ENCODE measurements at places on chromosomes 1 and 21. TPM values are rescaled to one million over a fixed set of nuclear protein-coding genes. Genes with fewer than 3 reads are reported as not detected.

- no peak for DNase-seq
These were observed 54.2 kb downstream of the SLC2A1 start for GRCh38 chr1:42904434-42904833.

DNA sequence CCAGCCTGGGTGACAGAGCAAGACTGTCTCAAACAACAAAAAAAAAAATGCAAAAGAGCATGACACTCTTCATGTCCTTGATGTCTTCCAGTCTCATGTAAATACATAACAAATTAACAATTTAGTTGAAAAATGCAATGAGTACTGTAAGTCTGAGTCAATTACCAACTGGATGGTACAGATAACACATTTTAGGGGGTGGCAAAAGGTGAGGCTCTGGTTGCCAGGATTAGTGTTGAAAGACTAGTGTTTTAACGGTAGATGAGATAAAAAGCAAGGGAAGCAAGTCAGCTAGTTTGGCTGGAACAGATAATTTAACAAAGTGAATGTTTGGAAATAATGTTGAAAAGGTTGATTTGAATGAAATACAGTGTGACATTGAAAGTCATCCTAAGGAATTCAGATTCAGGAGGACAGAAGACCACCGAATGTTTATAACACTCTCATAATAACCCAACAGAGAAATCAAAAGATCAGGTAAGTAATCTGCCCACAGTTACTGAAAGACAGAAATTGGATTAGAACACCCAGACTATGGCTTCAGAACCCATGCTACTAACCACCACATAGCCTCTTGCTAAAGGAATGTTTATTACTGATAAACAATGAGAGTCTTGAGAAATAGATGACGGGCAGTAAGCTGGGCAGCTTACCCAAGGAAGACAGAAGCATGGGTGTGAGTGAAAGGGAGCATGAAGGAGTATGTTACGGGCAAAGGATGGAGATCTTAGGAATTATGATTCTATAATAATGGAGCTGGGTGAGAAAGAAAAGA, 312.4 kb downstream of the HMCN1 start:
- DNase-seq = no peak

- DNase-seq = no peak
These were observed 17.3 kb downstream of the BCAS2 start for GRCh38 chr1:114564141-114564540.

GRCh38 chr1:22814176-22815042, 103.8 kb downstream of the EPHB2 start:
- peak; percentile 33 for DNase-seq

DNA sequence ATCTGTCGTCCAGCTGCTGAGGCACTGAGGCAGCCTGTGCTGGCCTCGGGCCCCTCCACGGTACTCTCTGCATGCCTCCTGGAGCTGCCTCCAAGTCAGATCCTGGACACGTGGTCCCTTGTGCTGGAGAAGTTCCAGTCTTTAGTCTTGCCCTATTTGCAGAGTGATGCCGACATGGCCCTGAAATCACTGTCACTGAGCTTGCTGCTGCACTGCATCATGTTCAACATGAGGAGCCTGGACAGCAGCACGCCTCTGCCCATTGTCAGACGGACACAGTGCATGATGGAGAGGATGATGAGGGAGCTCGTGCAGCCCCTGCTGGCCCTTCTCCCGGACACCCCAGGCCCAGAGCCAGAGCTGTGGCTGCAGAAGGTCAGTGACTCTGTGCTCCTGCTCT, 10.0 kb downstream of the URB2 start:
- DNase-seq = no peak

DNA sequence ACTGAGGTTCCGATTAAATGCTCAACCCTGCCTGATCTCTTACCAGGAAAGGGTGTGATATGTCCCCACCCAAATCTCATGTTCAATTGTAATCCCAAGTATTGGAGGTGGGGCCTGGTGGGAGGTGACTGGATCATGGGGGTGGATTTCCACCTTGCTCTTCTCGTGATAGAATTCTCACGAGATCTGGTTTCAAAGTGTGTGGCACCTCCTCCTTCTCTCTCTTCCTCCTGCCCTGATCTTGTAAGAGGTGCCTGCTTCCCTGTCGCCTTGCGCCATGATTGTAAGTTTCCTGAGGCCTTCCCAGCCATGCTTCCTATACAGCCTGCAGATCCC, 34.9 kb downstream of the RSPH1 start:
- no peak for DNase-seq

DNA sequence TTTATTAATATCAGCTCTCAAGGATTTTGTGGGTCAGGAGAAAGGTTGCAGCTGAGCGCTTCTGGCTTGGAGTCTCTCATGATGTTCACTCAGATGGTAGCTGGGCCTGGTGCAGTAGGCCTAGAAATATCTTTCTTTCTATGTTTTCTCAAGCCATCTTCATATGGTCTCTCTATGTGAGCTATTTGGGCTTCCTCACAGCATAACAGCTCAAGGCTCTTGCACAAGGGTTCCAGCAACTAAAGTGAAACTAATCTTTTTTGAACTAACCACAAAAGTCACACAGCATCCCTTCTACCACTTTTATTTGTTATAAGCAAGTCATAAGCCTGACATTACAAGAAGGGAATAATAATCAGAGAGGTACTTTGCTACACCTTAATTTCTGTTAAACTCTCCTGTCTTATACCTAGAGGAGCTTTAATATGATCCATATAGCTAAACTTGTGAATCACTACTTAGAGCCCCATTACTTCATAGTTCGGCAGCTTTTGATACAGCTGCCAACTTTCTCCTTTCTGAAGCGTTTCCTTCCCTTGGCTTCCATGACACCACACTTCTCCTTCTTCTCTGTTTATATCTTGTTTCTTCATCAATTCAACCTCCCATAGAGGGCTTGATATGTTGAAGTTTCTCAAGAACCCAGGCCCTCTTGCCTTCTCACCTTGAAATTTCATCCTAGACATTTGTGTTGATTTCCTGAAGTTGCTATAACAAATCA, 720.2 kb downstream of the LTN1 start:
- DNase-seq = no peak

DNA sequence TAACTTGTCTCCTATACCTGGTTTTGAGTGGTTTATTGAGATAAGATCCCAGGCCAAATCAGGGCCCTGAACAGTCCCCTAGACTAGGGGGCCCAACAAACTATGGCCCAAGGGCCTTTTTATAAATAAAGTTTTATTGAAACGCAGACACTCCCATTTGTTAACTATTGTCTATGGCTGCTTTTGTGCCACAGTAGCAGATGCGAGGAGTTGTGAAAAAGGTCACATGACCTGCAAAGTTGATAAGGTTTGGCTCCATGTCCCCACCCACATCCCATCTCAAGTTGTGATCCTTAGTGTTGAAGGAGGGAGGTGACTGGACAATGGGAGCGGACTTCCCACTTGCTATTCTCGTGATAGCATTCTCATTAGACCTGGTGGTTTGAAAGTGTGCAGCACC, 29.5 kb upstream of the RAB4A start:
- DNase-seq = no peak

DNA sequence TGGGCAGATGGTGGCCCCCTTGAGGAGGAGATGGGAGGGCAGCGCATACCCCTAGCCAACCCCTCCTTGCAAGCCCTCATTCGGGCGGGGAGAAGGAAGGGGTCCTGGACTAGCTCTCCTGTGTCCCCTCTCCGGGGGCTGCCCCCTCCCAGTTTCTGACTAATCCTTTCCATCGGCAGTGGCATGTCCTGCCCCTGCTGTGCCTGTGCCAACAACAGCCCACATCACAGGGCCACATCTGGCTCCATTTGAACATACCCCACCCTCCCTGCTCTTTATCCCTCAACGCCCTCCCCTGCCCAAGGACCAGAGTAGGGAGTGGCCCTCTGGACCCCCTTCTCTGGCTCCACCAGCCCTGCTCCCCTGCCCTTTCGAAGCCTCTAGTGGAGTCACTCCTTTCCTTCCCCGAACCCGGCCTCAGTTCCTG, 11.0 kb upstream of the LMNA start:
- DNase-seq = peak; percentile 39

GRCh38 chr1:170545476-170545875, 13.5 kb downstream of the GORAB start:
- DNase-seq = no peak

GRCh38 chr21:35548904-35549615, 500.0 kb upstream of the RUNX1 start:
- no peak for DNase-seq

DNA sequence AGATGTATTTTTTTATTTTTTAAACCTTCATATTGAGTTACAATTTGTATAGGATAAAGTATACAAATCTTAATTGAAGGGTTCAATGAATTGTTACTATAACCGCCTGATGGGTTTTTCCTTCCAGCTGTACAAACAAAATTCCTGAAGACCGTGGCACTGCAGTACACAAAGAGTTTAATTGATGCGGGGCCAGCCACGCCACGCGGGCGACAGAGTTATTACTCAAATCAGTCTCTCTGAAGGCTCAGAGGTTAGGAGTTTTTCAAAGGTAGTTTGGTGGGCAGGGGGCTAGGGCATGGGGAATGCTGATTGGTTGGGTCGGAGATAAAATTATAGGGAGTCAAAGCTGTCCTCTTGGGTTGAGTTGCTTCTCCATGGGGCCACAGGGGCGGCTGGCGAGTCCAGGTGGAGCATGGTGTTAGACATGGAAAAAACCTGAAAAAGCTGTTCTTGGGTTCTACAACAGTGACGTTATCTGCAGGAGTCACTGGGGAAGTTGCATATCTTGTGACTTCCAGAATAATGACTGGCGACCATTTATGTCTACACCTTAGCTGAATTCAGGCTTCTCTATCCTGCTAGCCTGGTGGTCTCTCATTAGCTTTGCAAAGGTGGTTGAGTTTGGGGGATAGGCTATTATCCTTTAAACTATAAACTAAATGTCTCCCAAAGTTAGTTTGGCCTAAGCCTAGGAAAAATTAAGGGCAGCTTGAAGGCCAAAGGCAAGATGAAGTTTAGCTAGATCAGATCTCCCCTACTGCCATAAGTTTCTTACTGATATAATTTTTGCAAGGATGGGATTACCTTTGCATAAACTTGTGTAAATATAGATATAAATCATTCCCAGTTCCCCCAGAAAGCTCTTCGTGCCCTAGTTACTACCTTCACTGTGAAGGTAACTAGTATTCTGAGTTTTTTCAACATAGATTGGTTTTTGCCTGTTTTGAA, 13.0 kb upstream of the TMEM9 start:
- DNase-seq = no peak

GRCh38 chr1:28343405-28343804, 14.6 kb downstream of the MED18 start:
- DNase-seq = no peak

- DNase-seq = no peak
These were observed 387.2 kb upstream of the VAMP3 start for GRCh38 chr1:7383671-7384520.

- DNase-seq = no peak
These were observed 34.2 kb downstream of the RAP1GAP start for GRCh38 chr1:21634806-21635535.

- no peak for DNase-seq
These were observed 46.5 kb downstream of the KCNJ15 start for GRCh38 chr21:38303300-38303699.

DNA sequence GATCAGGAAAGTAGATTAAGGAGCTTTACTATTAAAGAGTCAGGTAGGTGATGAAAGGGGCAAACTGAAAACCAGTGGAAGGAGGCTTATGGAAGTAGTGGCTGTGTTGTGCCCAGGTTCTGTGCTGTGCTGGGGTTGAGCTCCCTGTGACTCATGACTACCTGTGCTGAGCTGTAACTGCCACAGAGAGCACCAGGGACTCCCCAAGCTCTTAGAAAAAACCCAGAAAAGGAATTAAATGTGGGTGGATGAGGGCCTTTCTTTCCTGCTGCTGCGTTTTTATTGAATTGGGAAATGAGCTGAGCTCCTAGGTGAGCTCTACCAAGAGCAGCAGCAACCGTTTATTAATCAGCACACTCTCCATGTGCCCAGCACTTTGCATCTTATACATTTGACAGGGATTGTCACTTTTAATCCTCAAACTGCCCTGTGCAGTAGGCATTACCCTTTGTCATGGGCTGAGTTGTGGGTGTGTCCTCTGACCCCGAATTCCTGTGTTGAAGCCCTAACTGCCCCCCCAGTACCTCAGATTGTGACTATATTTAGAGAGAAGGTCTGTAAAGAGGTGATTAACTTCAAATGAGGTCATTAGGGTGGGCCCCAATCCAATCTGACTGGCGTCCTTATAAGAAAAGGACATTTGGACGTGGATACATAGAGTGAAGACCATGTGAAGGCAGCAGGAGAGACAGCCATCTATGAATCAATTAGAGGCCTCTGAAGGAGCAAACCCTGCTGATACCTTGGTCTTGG, 65.4 kb downstream of the AK4 start:
- DNase-seq = no peak

DNA sequence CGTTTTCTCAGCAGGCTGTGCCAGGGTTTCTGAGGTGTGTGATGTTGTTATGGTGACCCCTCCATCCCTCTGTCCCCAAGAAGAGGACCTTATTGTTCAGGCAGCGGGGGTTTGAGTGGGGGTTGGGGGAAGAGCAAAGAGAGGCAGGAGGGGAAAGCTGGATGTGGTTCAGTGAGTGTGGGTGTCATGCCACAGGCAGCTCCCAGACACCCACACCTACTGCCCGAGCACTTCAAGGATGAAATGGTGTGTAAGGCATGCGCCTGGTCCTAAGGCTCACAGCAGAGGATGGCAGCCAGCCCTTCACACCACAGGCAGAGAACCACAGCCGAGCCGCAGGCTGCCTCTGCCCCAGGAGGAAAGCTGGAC, 49.9 kb upstream of the STUM start:
- no peak for DNase-seq

DNA sequence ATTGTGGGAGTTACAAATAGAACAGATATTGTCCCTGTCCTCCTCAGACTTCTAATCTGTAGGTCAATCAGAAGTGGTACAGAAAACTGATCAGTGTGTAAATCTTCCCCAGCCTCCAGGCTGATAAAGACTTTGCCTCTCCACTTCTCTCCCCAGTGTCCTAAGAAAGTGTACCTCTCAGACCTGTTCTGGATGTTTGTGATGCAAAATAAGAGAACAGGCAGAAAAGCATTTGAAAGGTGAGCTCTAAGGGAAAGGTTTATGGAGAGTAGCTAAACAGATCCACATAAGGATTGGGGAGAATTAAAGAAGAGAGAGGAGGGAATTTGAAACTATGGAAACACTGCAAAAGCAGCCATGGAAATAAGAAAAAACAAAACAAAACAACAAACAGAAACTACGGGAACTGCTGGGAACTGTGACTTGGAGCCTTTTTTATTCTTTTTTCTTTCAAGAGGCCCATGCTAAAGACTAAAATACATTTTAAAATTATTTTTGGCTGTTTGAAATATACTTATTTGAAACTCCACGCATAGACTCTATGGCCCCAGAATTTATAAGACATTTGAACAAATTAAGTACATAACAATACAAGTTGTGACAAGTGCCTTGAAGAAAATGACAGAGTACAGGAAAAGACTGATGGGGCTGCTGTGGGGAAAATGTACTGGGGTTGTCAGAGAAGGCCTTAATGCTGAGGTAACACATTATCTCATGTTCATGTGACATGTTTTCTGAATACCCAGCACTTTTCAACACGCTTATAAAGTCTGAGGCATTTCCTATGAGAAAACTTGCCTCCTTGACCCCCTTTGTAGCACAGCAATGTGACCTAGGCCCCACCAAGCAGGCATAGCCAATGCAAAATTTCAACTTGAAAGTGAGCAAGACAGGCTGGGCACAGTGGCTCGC, 51.2 kb downstream of the TRAF5 start:
- DNase-seq = peak; percentile 27

GRCh38 chr1:206911064-206911663, 10.6 kb downstream of the FCMR start:
- DNase-seq = peak; percentile 61

The OR2AK2 gene
- not detected for polyA plus RNA-seq

The OR2L3 gene
- not detected for polyA plus RNA-seq

The PODN gene
- polyA plus RNA-seq = 7.6 TPM

The ZBTB8B gene
- 0.25 TPM for polyA plus RNA-seq

The IVL gene
- not detected for polyA plus RNA-seq

The NUP210L gene
- 0.03 TPM for polyA plus RNA-seq

The GJA9 gene
- polyA plus RNA-seq = 0.42 TPM

Data from large intestine (tissue), 12 donors.